ENCODE measurements at places on chromosomes 12 and 14.

- DNase-seq = no peak
Observed at GRCh38 chr14:63854330-63854729, 1.5 kb downstream of the SYNE2 start.

DNA sequence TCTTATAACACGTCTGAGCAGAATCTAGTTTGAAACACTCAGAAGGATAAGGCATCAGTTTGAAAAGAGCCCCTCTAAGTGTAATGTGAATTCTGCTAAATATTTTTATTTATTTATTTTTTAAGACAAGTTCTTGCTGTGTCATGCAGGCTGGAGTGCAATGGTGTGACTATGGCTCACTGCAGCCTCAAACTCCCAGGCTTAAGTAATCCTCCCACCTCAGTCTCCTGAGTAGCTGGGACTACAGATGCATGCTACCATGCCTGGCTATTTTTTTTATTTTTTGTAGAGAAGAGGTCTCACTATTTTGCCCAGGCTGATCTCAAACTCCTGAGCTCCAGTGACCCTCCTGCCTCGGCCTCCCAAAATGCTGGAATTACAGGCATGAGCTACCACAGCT is 225.9 kb upstream of the SEL1L start:
- DNase-seq = no peak

GRCh38 chr14:96275177-96276112 is 19.4 kb downstream of the BDKRB1 start:
- peak; percentile 84 for DNase-seq

- DNase-seq = no peak
Observed at GRCh38 chr12:108410689-108411088, 71.6 kb upstream of the CMKLR1 start.

DNA sequence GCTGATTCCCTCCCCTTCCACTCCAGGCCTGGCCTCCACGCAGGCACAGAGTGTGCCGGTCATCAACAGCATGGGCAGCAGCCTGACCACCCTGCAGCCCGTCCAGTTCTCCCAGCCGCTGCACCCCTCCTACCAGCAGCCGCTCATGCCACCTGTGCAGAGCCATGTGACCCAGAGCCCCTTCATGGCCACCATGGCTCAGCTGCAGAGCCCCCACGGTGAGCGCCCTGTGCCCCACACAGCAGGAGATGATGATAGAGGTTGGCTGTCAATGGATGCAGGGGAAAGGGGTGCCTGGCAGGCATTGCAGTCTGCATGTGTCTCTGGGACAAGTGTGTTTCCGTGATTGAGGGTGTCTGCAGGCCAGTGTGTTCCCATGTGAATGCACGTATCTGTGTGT is 18.8 kb downstream of the C12orf43 start:
- no peak for DNase-seq

GRCh38 chr12:91810531-91811451 is 334.9 kb downstream of the BTG1 start:
- no peak for DNase-seq

GRCh38 chr14:100738704-100739131 is 12.0 kb downstream of the DLK1 start:
- no peak for DNase-seq

DNA sequence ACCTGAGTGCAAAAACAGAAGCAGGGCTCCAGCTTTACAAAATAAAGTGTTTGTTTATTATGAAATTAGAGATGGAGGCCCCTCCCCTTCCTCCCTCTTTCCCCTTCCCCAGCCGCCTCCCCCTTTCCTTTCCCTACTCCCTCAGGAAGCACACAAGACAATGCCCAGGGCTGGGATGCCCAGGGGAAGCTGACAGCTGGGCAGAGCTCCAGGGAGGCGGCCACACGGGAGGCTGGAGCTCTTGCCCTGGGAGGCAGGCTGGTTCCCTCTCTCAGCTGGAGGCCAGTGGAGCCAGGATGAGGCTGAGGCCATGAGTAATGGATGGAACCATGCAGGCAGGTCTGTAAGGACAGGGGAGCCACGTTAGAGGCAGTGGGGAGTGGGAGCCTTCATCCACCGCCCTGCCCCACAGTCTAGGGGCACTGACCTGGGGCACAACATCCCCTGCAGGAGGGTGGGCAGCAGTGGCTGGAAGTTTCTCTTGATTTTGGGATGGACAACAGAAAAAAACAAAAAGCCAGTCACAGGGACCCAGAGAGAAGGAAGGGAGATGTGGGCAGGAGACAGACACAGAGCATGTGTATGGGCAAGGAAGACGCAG is 5.1 kb downstream of the PSMB11 start:
- DNase-seq = no peak

- no peak for DNase-seq
Observed at GRCh38 chr12:132259872-132260695, 69.3 kb downstream of the GALNT9 start.

- no peak for DNase-seq
Observed at GRCh38 chr14:71885301-71885700, 46.9 kb upstream of the RGS6 start.

GRCh38 chr12:123442774-123443173 is 6.3 kb upstream of the RILPL2 start:
- DNase-seq = no peak

DNA sequence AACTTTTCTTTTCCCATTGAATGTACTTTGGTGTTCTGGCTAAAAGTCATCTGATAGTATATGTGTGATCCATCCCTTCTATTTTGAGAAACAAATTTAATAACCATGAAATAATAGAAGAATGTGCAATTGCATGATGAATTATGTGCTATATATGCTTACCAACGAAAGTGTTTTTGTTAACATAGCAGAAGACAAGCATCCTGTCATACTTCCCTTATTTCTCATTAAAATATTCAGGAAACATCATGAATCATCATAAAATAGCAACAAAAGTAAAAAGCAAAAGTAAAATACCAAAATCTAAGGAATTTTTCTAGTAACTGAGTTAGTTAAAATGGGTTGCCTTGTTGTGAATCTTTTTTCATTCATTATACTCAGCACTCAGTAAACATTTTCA is 409.0 kb upstream of the PDE3A start:
- peak; percentile 42 for DNase-seq

DNA sequence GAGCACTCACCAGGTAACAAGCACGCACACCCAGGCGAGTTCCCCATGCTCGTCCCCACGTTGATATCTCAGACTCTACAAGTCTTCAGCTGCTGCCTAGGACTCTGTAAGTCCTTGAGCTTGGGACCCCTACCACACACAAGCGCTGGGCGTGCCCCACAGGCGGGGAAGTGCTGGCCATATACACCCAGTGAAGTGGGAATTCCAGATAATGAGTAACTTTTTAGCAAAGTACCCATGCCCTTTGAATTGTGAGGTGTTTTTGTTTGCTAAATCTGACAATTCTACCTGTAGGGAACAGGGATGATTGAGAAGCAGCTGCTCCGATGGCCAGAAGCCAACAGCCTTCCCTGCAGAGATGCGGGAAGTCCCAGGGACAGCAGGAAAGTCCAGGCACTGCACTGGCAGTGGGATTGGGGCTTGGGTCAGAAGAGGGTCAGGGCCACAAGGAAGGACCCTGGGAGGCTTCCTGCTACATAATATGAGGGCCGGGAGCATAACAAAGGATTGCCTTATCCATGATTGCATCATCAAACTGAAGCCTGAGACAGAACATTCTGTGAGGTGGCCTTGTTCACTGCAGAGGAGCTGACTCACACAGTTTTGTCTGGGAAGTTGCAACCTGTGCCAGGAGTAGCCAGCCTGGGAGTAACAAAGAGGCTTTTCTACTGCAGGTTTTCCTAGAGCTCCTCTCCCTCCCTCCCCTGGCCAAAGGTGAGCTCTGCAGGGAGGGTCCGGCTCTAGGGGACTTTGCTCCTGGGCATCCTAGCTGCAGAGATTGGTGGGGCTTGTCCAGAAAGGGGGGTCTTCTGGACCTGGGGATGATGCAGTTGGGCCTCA is 13.2 kb upstream of the SERPINA3 start:
- DNase-seq = peak; percentile 99
